ENCODE measurements at places on chromosomes 13 and 19. TPM values are rescaled to one million over a fixed set of nuclear protein-coding genes. Genes with fewer than 3 reads are reported as not detected.

- no peak for DNase-seq
Observed at GRCh38 chr13:23086968-23087623, 93.7 kb upstream of the SGCG start.

DNA sequence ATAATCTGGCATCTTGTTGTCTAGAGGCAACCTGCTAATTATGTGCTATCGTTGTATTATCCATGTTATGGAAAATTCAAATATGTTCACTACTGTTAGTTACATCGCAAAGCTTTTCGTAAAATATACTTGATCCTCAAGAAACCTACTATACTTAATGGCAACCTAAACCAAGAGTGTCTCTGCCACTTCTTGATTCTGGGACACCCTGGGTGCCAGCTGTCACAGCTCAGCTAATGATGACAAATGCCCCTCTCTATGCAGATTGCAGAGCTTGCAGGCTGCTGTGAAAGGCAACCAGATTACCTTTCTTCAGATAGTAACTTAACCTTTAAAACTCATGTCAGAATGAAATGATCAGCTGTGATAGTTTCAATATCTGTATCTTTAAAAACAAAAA is 8.9 kb upstream of the MAB21L1 start:
- no peak for DNase-seq

- DNase-seq: no peak
Observed at GRCh38 chr13:77038907-77039480, 12.0 kb upstream of the FBXL3 start.

SYT3 gene
- not detected for total RNA-seq

- DNase-seq: no peak
Observed at GRCh38 chr19:15328312-15328711, 4.0 kb downstream of the BRD4 start.

DNA sequence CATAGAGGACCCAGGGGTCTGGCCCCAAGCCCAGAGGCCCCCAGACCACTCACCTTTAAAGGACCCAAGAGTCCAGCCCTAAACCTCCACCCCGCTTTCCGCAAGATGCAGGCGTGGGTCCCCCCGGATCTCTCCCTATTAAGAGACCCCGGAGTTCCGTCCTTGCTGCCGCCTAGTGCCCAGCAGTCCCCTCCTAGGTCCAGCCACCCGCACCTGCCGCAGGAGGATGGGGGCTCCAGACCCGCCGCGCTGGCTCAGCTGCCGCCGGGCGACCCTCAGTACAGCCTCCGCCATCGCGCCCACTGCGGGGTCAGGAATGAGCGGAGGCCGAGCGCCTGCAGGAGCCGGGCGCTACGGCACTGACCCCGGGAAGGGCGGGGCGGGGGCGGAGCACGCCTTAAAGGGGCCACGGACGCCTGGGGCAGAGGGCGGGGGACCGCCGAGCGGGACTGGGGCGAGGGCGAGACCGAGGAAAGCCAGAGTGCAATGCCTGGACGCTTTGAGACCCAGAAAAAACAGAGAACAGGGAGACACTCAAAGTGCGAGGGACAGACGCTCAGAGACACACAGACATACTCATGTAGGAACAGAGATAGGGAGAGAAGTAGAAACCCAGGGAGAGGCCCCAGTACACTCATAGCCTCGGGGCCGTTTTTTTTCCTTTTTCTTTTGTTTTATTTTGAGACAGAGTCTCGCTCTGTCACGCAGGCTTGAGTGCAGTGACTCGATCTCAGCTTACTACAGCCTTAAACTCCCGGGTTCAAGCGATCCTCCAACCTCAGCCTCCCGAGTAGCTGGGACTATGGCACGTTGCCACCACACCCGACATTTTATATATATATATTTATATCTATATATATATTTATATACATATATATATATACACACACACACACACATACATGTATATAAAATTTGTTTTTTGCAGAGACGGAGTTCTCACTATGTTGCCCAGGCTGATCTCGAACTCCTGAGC is at the start of gene ETHE1:
ETHE1 (minus strand) TSS at position 318 of the 976 bp plus-strand sequence; CDS start at position 294, 24 bp downstream.
- DNase-seq: peak; percentile 88

DNA sequence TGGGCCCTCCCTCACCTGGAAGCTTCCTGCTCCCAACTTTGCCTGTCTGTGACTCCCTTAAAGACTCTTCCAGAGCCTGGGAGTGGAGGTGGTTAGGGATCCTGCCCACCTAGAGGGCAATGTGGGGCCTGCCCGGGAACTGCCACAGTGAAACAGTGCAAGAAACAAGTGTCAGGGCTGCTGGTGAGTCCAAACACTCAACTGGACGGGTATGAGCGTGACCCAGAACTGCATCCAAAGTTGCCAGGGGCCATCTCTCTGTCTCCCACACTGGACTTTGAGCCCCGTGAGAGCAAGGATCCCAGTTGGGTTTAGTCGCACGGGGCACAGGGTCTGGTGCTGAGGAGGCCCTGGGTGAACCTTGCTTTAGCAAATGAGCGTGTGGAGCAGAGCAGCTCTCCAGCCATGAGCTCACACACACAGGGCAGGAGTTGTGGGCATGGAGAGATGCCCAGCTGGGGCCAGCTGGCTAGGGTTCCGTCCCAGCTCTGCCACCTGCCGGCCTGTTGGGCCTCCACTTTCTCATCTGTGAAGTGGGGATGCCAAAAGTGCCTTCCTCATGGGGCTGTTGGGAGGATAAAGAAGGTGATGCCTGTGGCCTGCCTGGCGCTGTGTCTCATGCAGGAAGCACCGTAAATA is 2.8 kb upstream of the NUMBL start:
- no peak for DNase-seq

RYR1 gene
- total RNA-seq: 1.5 TPM

- DNase-seq: no peak
Observed at GRCh38 chr13:95233026-95233635, 68.1 kb downstream of the ABCC4 start.

DNA sequence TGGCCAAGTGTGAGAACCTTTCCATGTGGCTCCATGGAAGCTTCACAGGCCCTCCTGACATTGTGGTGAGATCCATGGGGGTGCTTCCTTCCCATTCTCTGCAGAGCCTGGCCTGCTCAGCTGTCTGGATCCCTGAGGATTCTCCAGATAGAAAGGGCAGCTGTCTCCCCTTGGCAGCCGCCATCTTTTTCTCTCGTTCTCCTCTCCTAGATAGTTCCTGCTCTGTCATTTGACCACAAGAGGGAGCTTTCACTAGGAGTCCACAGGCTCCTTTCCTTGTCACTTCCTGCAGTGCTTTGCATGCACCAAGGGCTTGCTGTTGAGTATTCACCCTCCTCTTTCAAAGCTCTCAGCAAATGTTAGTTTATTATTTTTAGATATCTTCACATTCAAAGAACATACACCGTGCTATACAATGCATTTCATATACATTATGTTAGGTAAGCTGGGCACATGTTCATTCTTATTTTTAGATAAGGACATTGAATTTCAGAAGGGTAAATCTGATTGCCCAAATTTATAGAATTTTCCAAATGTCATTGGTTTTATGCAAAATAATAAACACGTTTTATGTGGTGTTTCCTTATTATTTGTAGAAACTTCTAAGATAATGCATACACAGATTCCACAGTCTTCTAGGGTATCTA is 133.2 kb downstream of the FRY start:
- DNase-seq: no peak

SLC27A1 gene
- 2.1 TPM for total RNA-seq

GRCh38 chr19:46990991-46991676 is 28.5 kb upstream of the NPAS1 start:
- DNase-seq: peak; percentile 77

- DNase-seq: no peak
Observed at GRCh38 chr13:113052971-113053370, 52.6 kb upstream of the F7 start.

CEACAM1 gene
- total RNA-seq: 37.0 TPM

DNA sequence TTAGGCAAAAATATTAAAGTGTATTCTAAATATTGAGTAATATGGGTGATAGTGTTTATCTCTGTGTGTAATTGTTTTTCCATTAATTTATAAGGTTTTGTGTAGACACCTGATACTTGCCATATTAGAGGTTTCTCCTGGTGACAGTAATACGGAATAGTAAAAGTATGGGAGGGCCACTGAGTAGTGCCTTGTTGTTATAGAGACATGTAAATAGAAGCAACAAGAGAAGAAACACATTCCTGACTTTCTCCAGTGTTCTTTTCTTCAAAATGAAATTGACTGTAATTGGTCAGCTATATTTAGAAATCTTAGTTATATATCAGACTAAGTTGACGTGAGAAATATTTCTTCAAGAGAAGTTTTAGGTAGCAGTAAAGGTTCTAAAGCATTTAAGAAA is 18.5 kb downstream of the RNASEH2B start:
- no peak for DNase-seq

DNA sequence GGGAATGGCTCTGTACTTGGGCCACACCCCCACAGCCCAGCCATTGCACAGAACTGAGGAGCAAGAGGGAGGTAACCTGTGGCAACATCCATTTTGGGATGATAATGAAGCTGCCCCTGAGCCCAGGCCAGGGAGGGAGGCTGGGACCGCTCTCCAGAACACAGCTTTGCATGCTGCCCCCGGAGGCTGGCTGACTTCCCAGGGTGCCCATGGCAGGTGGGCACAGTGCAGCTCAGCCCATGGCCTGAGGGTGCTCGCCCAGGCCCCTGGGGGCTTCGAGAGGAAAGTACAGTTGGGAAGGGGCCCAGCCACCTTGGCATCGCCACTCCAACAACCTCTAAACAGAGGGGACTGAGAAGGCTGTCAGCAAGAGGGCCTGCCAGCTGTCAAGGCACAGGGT is 5.7 kb downstream of the COPE start:
- DNase-seq: no peak

CELF5 gene
- total RNA-seq: not detected

SHISA7 gene
- total RNA-seq: not detected

ADM5 gene
- 2.7 TPM for total RNA-seq

DNA sequence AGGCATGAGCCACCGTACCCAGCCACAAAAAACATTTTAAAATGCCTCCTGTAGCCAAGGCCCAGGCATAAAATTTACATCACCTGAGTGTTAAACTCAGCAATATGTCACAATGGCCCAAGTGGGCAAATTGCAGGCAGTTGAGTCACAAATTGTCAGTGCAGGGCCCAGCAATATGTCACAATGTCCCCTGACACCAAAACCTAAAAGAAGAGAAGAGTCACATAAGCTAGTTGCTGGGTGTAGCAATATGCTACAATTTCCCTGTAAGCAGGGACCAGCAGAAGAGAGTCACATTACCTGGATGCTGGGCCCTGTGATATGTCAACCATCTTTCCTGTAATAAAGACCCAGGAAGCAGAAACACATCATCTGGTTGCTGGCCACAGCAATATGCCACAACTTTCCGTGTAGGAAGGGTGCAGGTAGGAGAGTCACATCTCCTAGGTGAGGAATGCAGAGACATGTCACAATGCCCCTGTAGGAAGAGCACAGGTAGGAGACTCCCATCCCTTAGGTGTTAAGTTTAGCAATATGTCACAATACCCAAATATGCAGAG is 136.0 kb upstream of the ZNF91 start:
- no peak for DNase-seq

- DNase-seq: no peak
Observed at GRCh38 chr13:54383604-54384003, 1355.0 kb downstream of the OLFM4 start.

- no peak for DNase-seq
Observed at GRCh38 chr13:112831196-112831595, 137.8 kb upstream of the MCF2L start.

GTF3A gene
- 189 TPM for total RNA-seq

DNA sequence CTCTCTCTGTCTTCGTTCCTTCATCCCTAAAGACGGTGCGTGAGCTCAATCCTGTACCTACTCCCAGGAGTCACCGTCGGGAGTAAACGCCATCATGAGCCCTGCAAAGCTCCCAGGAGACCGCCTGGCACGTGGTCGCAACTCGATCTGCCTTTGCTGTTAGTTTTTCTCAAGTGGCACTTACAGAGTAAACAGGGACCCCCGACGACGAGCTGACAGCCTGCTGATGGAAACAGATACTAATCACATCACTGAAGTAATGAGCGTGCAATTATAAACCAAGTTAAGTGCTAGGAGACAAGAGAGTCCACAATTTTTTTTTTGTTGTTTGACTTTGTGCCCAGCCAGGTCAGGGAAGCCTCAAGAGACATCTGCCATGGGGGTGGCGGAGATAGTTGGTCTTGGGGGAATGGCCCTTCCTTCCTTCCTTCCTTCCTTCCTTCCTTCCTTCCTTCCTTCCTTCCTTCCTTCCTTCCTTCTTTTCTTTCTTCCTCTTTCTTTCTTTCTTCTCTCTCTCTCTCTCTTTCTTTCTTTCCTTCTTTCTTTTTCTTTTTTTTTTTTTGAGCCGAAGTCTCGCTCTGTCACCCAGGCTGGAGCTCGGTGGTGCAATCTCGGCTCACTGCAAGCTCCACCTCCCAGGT is 23.6 kb downstream of the CACNG6 start:
- no peak for DNase-seq

ATXN8OS gene
- not detected for total RNA-seq

GRCh38 chr19:18433735-18434398 is 4.1 kb downstream of the ISYNA1 start:
- DNase-seq: no peak

NLRP13 gene
- total RNA-seq: not detected

GRCh38 chr13:91133941-91134802 is 213.3 kb upstream of the MIR17HG start:
- DNase-seq: no peak

DNA sequence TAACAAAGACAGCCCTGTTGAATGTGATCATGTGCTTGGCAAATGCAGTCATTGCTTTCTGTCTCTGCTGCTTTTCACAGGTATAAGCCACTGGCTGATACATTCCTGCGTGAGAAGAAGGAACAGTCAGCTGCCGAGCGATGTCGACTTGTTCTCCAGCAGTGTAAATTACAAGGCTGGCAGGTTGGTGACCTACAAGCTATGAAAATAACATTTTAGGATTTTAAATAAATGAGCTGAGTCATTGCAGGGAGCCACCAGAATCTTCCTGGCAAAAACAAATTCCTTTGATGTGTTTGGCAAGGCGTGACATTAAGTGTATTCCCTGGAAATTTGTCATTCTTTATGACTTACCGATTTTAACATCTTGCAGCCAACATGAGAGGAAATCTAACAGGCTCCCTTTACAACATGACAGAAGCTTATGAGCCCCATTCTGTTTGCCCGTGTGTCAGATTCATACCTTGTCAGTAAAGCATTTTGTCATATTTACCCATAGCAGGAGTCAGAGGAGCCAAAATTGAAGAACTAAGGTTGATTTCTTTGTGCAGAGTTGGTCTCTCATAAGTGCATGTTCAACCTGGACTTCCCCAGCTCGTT is 471.4 kb downstream of the MYO16 start:
- DNase-seq: no peak

PRR12 gene
- total RNA-seq: 34.8 TPM

- DNase-seq: no peak
Observed at GRCh38 chr13:31761951-31762350, 22.6 kb downstream of the RXFP2 start.

DNA sequence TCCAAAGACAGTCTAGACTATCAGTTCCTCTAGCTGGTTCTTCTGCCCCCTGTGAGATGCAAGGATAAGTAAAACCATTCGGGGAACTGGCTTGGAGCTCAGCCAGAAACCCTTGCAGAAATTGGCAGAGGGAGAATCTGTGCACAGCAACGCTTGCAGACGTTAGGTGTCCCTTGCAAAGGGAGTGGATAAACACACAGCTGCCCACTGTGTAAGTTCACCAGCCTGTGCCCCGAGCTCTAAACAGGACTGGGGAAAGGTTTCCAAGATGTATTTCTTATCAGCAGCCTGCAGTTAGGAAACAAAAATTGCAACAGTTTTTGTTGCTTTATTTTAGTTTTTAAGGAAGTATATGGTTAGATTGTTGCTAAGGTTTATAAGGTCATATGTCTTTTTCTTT is 19.0 kb upstream of the ADGRE1 start:
- no peak for DNase-seq
